ENCODE measurements at places on chromosomes 7 and 10. TPM values are rescaled to one million over a fixed set of nuclear protein-coding genes. Genes with fewer than 3 reads are reported as not detected.

NUDT1 gene
- 7.6 TPM for total RNA-seq

IKZF1 gene
- 9.2 TPM for total RNA-seq

PDE1C gene
- total RNA-seq = 26.4 TPM

PDSS1 gene
- total RNA-seq = 8.4 TPM

UCMA gene
- not detected for total RNA-seq

ZYX gene
- 73.2 TPM for total RNA-seq

AQP1 gene
- 429 TPM for total RNA-seq

PRSS58 gene
- not detected for total RNA-seq

EPO gene
- not detected for total RNA-seq

ACADSB gene
- 19.4 TPM for total RNA-seq

LIPF gene
- total RNA-seq = 0.88 TPM

- H3K36me3 ChIP-seq = no peaks in the 10 kb centered on the region
- H3K27me3 ChIP-seq = no peaks in the 10 kb centered on the region
- DNase-seq = no peak
- H3K4me3 ChIP-seq = no peak overlapping the region
- no peak overlapping the region for H3K27ac ChIP-seq
Observed at GRCh38 chr10:90168244-90168643, 466.9 kb downstream of the KIF20B start.

DNA sequence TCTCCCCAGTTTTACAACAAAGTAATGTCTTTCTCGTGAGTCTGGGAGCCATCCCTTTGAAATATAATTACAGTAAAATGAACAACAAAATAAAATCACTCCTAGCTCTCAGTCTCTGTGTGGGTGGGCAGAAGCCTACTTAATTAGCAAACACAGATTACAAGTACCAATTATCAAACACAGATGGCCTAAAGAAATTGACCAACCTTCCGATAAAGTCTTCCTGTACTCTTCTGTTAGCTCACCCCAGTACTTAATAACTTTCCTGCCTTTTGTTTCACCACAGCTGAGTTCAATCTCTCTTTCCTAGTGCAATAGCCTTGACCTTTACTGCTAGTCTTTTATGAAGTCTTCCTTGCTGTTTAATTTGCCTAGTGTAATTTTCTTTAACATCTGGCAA is 719.2 kb upstream of the MBL2 start:
- H3K36me3 ChIP-seq = no peaks in the 10 kb centered on the region
- DNase-seq = no peak
- H3K27ac ChIP-seq = no peak overlapping the region
- no peak overlapping the region for H3K4me3 ChIP-seq

- H3K36me3 ChIP-seq = no peaks in the 10 kb centered on the region
- H3K27ac ChIP-seq = no peak overlapping the region
- no peaks in the 10 kb centered on the region for H3K4me1 ChIP-seq
- no peak for DNase-seq
- no peak overlapping the region for H3K4me3 ChIP-seq
- H3K27me3 ChIP-seq = no peaks in the 10 kb centered on the region
Observed at GRCh38 chr10:130074639-130075038, 36.0 kb downstream of the C10orf143 start.

DNA sequence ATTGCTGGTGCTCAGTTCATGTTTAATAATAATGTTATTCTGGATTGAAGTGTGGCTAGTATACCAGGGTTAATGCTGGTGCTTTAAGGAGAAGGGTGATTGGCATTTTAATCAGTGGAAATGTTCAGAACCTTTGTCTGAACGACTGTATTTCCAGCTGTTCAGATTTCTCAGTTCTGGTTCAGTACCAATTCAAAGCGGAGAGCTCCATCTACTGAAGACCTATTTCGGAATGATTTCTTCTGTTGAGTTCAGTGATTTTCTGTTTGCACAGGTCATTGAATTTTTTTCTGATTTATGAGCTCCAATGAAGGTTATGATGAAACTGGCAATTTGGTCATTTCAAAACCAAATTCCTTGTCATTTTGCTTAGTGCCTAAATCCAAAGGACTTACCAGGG is 160.1 kb downstream of the EXOC4 start:
- no peak for DNase-seq
- no peak overlapping the region for H3K4me3 ChIP-seq
- H3K27ac ChIP-seq = no peak overlapping the region
- H3K4me1 ChIP-seq = no peaks in the 10 kb centered on the region
- H3K36me3 ChIP-seq = no peaks in the 10 kb centered on the region

GRCh38 chr7:17123020-17123419 is 175.4 kb upstream of the AHR start:
- no peaks in the 10 kb centered on the region for H3K36me3 ChIP-seq
- H3K27ac ChIP-seq = no peak overlapping the region
- H3K4me3 ChIP-seq = no peak overlapping the region
- DNase-seq = no peak
- H3K4me1 ChIP-seq = no peaks in the 10 kb centered on the region
- H3K27me3 ChIP-seq = no peaks in the 10 kb centered on the region

- H3K27me3 ChIP-seq = no peaks in the 10 kb centered on the region
- H3K36me3 ChIP-seq = no peaks in the 10 kb centered on the region
- no peak overlapping the region for H3K27ac ChIP-seq
Observed at GRCh38 chr10:113801569-113801968, 50.1 kb downstream of the PLEKHS1 start.

GRCh38 chr10:72790216-72790990 is 98.5 kb downstream of the MCU start:
- peak overlapping the region; percentile 25 for H3K27ac ChIP-seq
- no peaks in the 10 kb centered on the region for H3K27me3 ChIP-seq
- H3K36me3 ChIP-seq = no peaks in the 10 kb centered on the region

- H3K36me3 ChIP-seq = no peaks in the 10 kb centered on the region
- H3K27me3 ChIP-seq = no peaks in the 10 kb centered on the region
- H3K27ac ChIP-seq = no peak overlapping the region
- H3K4me1 ChIP-seq = no peaks in the 10 kb centered on the region
- no peak for DNase-seq
Observed at GRCh38 chr10:97515271-97515978, 16.7 kb downstream of the UBTD1 start.

- DNase-seq = no peak
- no peaks in the 10 kb centered on the region for H3K4me1 ChIP-seq
- H3K27ac ChIP-seq = no peak overlapping the region
- no peaks in the 10 kb centered on the region for H3K36me3 ChIP-seq
- no peak overlapping the region for H3K4me3 ChIP-seq
Observed at GRCh38 chr10:11919271-11919670, 96.1 kb downstream of the PROSER2 start.

- no peaks in the 10 kb centered on the region for H3K4me1 ChIP-seq
- no peaks in the 10 kb centered on the region for H3K27me3 ChIP-seq
- no peak overlapping the region for H3K4me3 ChIP-seq
- no peak for DNase-seq
Observed at GRCh38 chr10:94193466-94193924, 169.2 kb downstream of the NOC3L start.

- no peak overlapping the region for H3K4me3 ChIP-seq
- no peaks in the 10 kb centered on the region for H3K4me1 ChIP-seq
- DNase-seq = no peak
- no peak overlapping the region for H3K27ac ChIP-seq
Observed at GRCh38 chr10:34711500-34711899, 103.6 kb downstream of the PARD3 start.

DNA sequence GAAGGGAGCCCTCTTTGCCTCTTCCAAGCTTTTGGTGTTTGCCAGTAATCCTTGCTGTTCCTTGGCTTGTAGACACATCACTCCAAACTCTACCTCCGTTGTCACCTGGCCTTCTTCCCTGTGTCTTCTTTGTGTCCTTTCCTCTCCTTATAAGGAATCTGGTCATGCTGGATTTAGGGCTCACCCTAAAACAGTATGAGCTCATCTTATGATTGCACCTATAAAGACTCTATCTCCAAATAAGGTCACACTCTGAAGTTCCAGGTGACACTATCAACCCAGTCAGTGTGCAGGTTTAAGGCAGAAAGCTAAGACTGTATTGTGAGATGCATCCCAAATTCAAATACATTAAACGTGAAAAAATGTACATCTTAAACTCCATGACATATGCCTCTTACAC is 49.0 kb upstream of the ZRANB1 start:
- H3K4me1 ChIP-seq = no peaks in the 10 kb centered on the region
- no peaks in the 10 kb centered on the region for H3K27me3 ChIP-seq
- H3K27ac ChIP-seq = no peak overlapping the region
- no peak for DNase-seq
- H3K4me3 ChIP-seq = no peak overlapping the region

- no peak for DNase-seq
- H3K36me3 ChIP-seq = no peaks in the 10 kb centered on the region
- no peaks in the 10 kb centered on the region for H3K4me1 ChIP-seq
- no peak overlapping the region for H3K4me3 ChIP-seq
Observed at GRCh38 chr7:3033581-3033980, 10.1 kb downstream of the CARD11 start.

Measured in uterus (tissue), 4 donors.